ENCODE measurements at places on chromosomes 12 and 14.

DNA sequence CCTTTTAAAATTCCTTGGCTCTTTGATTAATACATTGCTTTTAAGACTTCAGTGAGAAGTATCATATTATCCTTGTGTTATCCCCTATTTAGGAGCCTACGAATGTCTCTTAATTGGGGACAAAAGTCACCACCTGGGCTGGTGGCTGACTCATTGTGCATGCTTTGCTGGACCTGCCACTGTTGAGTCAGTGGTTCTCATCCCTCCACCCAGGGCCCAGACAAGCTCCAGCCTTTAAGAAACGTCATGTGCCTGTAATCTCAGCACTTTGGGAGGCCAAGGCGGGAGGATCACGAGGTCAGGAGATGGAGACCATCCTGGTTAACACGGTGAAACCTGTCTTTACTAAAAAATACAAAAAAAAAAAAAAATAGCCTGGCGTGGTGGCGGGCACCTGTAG is 57.9 kb downstream of the OTX2 start:
- peak; percentile 7 for DNase-seq

- DNase-seq, result no peak
Observed at GRCh38 chr14:51883232-51883631, 22.8 kb downstream of the GNG2 start.

DNA sequence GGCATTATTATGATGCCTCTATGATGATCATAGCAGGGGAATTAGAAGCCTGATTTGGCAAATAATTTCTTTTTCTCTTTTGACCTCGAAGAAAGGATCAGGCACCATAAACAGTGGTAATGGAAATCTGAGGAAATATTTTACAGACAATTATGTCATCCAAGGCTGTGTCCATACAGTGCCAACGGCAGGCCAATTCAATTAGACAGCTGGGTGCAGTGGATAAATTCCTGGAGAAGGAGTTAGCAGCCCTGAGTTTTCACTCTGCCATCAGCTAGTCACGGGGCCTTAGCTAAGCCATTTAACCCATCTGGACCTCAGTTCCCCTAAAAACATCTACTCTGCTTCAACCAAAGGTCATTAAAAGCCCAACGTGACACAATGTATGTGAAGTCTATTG is 4.1 kb downstream of the TPH2 start:
- DNase-seq, result no peak

- no peak for DNase-seq
Observed at GRCh38 chr12:31944299-31944698, 14.9 kb upstream of the RESF1 start.

DNA sequence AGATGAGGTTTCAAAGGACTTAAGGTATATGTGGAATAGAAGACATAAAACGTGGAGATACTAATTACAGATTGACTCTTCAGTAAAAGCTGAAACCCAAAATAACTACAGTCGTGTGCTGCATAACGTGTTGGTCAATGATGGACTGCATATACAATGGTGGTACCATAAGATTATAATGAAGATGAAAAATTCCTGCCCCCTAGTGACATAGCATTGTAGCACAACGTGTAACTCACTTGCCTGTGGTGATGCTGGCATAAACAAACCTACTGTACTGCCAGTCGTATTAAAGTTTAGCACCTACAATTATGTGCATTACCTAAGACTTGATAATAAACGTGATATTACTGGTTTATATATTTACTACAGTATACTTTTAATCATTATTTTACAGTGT is 150.3 kb downstream of the LRRK2 start:
- DNase-seq, result peak; percentile 52

GRCh38 chr12:77324763-77325468 is 259.5 kb upstream of the E2F7 start:
- peak; percentile 92 for DNase-seq

DNA sequence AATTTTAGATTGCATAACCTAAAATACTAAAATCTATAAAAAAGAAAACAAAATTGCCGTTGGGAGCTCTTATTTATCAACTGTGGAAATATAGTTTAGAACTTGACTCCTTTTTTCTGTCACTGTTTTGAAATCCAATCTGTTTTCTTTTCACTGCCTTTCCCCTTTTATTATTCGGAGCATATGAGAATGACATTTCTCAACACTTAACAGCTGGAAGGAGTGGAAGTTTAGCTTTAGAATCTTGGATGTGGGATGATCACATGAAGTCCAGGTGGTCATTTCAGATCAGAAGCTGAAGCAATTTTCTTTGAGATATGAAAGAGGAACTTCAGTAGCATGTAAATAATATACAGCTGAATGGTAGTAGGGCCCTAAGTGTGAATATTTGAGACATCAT is 16.7 kb downstream of the TRHDE start:
- DNase-seq, result no peak

- DNase-seq, result no peak
Observed at GRCh38 chr14:91606851-91607250, 96.7 kb upstream of the PPP4R3A start.

DNA sequence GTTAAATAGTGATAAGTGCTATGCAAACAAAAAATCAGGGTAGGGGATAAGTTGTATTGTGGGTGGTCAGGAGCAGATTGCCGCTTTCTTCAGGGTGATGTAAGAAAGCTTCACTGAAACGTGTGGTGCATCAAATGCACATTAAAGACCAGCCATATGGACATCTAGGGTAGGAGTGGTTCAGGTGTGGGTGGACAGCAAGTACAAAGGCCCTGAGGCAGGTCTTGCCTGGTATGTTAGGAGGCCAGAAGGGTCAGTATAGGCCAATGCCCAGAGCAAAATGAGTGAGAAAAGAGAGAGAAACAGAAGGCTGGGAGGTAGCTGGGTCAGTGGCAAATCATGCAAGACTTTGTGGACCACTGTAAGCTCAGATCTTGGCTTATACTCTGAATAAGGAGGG is 25.6 kb upstream of the CISTR start:
- no peak for DNase-seq

GRCh38 chr14:104157016-104157928 is 18.9 kb downstream of the KIF26A start:
- no peak for DNase-seq

GRCh38 chr12:52044292-52044983 is 6.8 kb upstream of the NR4A1 start:
- no peak for DNase-seq

DNA sequence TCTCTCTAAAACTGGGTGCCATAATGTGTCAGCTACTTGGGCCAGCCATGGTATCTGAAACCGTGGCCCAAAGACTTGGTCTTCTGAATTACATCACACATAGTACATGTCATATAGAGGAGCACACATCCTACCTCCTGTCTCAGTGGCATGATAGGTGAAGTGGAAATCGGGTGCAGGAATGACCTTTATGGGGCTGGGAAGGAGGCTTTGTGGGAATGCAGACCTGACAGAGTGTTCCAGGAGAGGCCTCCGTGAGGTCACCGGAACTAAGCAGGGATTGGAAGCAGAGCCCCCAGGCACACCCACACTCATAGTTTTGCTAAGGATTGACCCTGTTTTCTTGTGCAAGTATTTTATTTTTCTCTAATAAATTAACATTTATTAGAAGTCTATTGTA is 82.6 kb downstream of the NTF3 start:
- DNase-seq, result no peak

DNA sequence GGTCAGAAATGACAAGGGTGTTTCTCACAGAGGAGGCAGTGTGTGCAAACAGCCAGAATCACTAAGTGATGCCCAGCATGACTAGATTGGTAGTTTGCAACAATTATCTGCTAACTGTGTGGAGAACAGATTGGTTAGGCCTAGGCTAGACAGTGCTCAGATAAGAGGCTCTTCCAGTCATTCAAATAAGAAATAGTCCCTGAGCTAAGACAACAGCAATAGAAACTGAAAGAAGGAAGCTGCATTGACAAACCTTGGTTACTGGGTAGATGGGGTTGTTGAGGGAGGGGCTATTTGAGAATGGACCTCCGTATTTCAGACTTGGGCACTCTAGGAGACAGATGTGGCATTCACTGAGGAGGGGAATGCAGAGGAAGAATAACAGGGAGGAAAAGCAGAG is 255.0 kb upstream of the NPAS3 start:
- DNase-seq, result no peak

DNA sequence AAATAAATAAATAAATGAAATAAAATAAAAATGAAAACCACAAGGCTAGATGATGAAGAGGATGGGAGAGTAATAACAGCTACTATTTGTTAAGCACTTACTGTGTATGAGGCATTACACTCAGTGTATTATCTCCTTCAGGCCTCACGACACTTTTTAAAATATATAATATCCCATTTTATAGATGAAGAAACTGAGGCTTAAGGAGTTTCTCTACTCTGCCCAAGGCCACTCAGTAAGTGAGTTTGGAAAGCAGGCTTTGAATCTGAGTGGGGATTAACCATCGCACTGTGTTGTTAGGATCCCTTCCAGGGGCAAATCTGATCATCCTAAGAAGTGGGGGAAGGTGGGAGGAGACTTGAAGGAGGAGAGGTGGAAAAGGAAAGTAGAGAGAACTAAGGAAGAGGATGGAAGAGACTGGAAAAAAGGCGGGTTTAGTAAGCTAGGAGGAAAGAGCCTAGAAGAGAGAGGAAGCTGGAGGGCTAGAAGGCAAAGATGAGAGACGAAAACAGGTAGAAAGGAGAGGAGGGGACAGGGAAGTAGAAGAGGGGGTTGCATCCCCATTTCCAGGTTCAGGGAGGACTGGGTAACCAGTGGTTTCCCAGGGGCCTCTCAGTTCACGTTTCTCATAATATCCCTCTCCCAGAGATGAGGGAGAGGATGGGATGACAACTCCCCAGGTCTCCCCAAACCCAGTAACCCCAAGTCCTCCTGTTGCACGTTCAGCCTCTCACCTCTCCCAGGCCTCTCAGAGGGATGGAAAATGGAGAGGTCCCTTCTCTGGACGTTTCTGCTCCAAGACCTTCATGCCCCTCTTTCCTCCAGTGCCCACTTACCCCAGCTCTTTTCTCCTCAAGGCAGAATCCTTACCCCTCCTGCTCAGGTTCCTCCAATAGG is 1.7 kb downstream of the STAT6 start:
- DNase-seq, result no peak

- DNase-seq, result no peak
Observed at GRCh38 chr14:105941226-105942166, 415.1 kb downstream of the TMEM121 start.

- no peak for DNase-seq
Observed at GRCh38 chr12:131940141-131940547, 9.6 kb upstream of the EP400 start.

DNA sequence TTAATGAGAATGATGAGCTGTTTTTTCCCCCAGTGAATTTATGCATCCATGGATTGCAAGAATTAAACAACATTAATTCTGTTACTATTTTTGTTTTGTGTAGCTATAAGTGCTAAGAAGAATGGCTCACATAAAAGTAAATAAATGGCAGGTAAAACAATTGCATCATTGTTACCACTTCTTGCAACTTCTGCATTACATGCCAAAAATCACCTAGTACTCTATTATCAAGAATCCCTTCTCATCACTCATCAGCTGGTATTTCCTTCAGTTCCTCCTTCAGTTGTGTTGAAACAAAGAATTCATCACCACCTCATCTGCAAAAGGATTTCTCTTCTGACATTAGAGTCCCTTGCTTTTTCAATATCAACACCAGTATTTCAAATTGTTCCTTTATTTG is 773 bp downstream of the A2M start:
- DNase-seq, result no peak

GRCh38 chr14:58796242-58797009 is 158.7 kb downstream of the DACT1 start:
- DNase-seq, result peak; percentile 59

DNA sequence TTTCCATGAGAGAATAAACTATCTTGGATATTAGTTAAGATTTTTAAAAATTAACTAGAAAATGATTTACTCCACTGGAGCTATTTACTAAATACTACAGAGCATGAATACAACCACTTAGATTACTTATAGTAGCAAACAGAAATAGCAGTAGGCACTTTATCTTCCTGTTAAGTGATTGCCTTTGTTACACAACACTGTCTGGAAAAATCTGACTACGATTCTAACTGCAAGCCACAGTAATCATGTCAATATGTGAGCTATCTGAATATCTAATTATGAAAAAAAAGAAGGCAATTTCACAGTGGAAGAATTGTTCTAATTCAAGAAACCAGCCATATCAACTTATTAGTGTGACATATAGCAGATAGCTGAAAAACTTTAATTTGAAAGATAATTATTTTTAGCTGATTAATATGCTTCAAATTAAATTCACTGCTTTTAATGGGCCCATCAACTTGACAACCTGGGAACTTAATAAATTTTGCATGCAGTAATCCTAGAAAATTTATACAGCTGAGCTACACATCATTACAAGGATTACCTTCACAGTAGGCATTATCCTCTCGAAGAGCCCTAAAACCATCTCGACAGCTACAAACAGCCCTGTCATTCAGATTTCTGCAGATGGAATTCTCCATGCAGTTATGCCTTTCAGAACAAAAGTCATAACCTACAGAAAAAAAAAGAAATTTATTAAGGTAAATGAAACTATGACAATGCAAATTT is 172.8 kb downstream of the NELL2 start:
- no peak for DNase-seq

DNA sequence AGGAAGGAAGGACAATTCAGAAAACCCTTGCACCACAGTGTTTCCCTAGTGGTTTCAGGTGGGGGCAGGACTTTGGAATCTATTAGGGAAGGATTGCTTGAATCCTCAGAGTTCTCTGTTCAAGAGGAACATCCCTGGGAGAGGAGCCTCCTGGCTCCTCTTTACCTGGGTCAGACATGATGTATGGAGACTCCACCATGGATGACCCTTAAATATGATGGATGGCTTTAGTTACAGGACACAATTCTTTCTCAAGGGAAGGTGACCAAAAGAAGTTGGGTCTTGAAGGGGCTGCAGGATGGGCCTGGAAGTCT is 396.6 kb downstream of the NRXN3 start:
- DNase-seq, result no peak

DNA sequence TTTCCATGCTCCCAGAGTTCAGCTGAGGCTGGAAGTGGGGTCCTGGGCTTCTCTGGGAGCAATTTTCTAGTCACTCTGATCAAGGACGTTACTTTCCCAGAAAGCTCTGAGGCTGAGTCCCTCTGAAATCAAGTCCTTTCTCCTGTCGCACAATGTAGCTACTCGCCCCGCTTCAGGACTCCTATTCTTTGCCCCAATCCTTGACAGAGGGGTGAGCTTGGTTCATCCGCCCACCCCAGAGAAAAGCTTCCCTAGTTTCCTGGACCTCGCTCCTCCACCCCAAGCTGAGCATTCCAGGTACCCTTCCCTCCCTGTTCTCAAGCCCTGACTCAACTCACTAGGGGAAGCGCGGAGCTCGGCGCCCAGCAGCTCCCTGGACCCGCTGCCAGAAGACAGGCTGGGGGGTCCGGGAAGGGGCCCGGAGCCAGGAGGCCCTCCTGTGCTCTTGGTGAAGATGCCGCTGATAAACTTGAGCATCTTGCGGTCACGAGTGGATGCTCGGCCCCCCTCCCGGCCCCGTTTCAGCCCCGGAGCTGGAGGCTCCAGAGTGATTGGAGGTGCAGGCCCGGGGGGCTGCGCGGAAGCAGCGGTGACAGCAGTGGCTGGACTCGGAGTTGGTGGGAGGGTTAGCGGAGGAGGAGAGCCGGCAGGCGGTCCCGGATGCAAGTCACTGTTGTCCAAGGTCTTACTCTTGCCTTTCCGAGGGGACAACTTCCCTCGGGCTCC is 1.6 kb downstream of the AGAP2 start:
- DNase-seq, result peak; percentile 62

- no peak for DNase-seq
Observed at GRCh38 chr12:131383291-131383690, 327.6 kb upstream of the SFSWAP start.

All from DMS53 (cell line).